ENCODE measurements at places on chromosomes 3 and 15.

DNA sequence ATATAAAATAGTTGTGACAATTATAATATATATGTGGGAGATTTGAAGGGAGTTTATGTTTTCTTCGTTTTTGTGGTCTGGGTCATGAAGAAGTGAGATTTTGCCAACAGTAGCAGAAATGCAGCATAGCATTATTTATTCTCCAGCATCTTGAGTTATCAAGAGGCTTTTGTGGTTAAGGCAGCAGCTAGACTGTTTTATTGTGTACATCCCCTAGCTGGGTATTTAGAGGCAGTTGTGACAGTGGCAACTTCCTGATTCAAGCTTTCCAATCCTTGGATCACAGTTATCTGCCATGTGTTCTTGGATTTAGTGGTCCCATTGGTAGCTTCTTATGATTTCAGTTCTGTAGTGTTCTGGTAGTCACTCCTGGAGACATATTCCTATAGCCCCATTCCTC is 29.0 kb downstream of the ARIH1 start:
- DNase-seq: no peak

DNA sequence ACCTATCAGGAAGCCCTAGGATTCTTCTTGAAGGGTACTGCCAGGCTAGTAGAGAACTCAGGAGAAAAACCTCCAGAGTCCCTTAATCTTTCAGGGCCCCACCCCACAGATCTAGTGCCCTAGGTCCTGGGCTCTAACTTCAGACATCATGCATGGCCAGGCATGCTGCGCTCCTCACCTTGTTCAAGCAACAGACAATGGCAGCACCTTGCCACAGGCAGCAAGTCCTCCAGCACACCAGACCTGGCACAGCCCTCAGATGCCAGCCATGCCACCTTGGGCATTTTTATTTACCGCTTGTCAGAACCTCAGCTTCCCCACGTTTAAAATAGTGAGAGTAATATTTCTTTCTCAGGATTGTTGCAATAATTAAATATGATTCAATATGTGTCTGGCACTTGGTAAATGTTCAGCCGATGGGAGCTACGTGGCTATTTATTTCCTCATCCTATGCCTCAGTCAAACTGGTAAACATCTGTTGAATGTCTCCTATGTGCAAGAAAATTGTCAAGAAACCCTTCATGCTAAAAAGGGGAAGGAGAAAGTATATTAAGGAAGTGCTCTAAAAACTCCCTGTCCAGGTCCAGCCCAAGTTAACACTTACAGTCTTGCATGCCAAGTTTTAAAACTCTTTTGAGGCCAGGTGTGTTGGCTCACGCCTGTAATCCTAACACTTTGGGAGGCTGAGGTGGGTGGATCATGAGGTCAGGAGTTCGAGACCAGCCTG is 14.5 kb upstream of the CCR1 start:
- no peak for DNase-seq

GRCh38 chr3:100602506-100603444 is 6.6 kb upstream of the ADGRG7 start:
- DNase-seq: no peak

DNA sequence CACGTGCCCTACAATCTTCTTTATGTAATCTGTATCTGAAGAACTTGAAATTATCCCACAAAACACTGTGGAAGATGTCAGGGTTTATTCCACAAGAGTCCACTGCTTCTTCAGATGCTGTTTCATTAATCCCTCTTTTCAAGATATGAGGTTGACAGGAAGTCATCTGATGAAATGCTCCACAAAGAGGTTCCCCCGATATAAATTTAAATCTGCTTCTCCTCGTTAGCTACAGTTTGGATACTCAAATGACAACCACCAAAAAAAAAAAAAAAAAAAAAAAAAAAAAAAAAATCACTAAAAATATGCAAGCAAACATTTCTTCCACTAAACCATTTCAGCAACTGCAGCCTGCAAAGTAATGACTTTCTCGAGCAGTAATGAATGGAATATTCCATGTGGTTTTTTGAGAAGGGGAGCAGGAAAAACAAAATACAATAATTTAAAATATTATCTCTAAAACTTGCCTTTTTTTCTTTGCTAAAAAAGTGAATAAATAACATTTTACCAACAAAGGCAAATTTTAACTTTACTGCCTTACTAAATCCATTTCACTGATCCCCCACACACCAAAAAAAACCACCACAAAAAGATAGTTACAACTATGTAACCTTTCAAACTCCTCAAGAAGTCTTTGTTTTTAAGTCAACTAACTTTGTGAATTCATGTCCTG is 37.8 kb downstream of the DLG1 start:
- DNase-seq: no peak

DNA sequence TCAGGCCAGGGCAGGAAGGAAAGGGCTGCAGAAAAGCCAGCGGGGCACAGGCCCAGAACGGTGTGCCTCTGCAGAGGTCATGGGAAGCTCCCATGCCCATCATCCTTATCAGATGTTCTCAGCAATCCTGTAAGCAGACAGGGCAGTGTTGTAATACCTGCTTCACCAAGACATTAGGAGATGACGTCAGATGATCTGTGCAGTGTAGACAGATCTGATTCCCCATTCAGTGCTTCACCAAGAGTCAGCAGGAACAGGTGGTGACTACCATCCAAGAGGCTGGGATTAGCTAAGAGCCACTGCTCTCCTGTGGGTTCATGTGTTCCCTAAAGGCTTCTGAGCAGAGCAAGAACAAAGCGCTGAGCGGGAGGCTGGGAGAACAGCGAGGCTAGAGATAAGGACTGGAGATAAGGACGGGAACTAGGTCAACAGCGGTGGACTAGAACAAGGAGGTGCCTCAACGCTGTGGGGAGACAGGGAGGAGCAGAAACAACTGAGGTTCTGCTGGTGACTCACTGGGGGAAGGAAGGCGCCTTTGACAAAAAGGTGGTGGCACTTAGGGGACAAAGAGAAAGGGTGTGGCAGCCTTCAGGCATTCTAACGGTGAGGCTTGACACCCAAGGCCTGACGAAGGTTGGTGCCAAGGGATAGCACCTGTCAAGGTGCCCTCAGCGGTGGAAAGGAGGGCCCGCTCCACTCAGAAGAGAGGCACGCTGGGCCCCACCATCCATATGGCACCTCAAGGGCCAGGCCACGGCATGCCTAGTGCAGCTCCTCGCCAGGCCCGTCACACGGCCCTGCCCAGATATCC is 28.4 kb downstream of the CCDC12 start:
- DNase-seq: no peak

DNA sequence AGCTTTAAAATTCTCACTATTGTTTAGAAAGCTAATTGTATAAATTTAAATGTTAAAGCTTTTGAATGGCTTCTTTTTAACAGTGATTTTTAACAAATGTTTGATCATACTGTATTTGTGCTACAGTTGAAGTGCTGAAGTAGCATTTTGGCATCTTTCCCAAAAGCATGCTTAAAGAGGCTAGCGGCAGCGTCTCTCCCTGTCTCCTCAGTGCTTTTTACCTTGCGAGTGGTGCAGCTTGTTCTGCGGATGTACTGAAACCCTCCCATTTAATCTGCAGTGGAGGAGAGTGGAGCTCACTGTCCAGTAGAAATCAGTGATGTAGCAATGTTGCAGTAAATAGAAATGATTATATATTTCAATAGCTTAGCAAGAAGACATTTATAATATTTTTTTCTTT is 43.7 kb downstream of the LRRC49 start:
- DNase-seq: no peak

- no peak for DNase-seq
Measured at GRCh38 chr15:88383354-88383753, 83.8 kb downstream of the MRPL46 start.

- no peak for DNase-seq
Measured at GRCh38 chr15:66654739-66655375, 47.2 kb upstream of the SMAD6 start.

DNA sequence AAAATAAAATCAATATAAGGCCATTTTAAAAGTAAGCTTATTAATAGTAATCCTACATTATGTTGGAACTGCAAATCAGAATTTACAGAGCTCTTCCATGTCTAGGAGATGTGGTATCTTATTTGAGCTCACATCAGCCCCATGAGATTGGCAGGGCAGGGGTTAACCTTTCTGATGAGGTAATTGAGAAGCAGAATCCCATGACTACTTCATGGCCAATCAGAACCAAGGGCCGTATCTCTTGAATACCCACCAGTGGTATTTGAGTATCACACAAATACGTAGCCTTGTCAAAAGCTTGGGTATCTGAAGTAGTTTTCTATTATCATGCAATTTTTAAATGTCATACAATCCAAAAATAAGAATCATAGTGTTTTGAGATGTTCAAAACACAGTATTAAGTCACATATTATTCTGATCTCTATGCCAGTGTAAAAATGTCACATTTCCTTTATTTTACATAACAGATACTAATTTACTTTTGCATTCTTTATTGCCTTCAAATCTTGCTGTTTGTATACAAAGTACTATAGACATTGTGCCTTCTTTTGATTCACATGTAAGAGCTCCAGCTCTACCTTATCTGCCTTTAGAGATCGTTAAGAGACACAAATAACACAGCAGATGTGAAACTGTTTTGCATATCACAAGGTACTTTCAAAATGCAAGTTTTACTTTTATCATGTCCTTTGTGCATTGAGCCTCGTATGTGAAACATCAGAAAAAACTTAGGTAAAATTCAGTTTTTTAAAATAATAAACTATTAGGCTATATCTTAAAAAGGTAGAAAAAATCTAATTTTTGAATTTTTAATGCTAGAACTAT is 251.7 kb upstream of the GOLGA6L4 start:
- no peak for DNase-seq

DNA sequence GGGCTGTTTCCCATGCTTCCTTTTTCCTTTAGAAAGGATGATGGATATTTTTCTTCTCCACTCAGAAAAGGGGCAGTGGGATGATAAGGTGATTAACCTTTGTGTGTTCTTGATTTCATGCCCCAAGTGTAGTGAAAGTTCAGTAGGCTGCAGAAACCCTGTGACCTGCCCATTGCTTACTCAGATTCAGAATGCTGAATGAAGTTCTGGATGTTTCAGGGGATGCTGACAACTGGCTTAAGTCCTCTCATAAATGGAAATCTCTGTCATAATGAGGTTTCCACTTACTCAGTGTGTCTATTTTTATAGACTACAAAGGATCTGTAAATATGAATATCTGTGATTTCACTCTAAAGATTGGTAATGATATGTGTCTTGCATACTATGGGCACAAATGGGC is 471.3 kb upstream of the TPRG1 start:
- no peak for DNase-seq

Measured in coronary artery (tissue), 2 donors.